ENCODE measurements at places on chromosomes 7 and 10. TPM values are rescaled to one million over a fixed set of nuclear protein-coding genes. Genes with fewer than 3 reads are reported as not detected.

The SUGCT gene
- total RNA-seq = 4.4 TPM

The LRRC4 gene
- total RNA-seq = not detected

DNA sequence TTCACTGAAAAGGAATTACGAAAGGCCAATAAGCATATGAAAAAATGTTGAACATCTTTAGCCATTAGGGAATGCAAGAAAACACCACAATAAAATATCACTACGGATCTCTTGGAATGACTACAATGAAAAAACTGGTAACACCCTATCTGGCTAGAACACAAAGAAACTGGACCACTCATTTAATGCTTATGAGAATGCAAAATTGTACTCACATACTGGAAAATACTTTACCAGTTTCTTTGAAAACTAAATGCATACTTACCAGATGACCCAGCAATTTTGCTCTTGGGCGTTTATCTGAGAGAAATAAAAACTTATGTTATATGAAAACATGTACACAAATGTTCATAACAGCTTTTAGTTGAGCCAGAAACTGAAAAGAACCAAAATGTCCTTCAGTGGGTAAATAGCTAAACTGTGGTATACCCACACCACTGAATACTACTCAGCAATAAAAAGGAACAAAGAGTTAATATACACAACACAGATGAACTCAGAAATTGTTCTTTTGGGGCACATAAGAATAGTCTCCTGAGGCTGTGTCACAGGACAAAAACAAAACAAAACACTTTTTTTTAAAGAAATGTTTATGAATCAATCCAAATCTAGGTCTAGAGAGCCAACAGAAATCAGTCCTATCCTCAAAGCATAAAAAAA is 23.5 kb downstream of the CNOT4 start:
- no peak overlapping the region for H3K27ac ChIP-seq
- no peak overlapping the region for H3K4me3 ChIP-seq
- no peaks in the 10 kb centered on the region for H3K27me3 ChIP-seq
- no peak for DNase-seq

GRCh38 chr7:94620703-94621118 is 35.2 kb downstream of the SGCE start:
- no peak overlapping the region for H3K27ac ChIP-seq
- H3K36me3 ChIP-seq = no peaks in the 10 kb centered on the region
- no peak for DNase-seq
- H3K27me3 ChIP-seq = no peaks in the 10 kb centered on the region
- no peaks in the 10 kb centered on the region for H3K4me1 ChIP-seq
- H3K4me3 ChIP-seq = no peak overlapping the region

GRCh38 chr10:50260791-50261281 is 9.5 kb upstream of the ASAH2 start:
- no peaks in the 10 kb centered on the region for H3K4me1 ChIP-seq
- H3K27me3 ChIP-seq = no peaks in the 10 kb centered on the region
- H3K27ac ChIP-seq = no peak overlapping the region
- H3K36me3 ChIP-seq = no peaks in the 10 kb centered on the region
- H3K4me3 ChIP-seq = no peak overlapping the region
- no peak for DNase-seq

DNA sequence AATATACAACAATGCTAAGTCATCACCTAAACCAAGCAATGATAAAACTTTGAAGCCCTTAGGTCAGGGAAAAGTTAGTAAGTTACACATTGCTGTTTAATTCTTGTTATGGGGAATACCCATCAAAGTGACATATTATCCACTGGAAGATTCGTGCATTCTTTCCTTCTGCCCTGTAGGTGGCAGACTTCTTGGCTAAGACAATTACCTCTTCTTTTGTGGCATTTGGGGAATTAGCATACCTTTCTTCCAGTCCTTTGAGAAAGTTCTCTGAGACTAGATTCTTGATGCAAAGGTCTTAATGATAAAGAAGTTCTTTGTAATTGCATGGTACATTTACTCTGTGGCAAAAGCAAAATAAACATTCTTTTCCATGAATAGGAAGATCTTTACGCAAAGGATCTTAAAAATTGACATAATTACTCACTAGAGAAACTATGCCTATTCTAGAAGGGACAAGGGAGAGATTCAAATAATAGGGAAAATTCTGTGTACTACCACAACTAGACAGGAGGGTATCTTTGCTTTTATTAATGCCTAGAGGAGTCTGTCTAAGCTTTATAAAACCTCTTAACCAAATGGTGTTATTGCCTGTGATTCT is 395.9 kb downstream of the GRM8 start:
- no peaks in the 10 kb centered on the region for H3K36me3 ChIP-seq
- DNase-seq = no peak
- no peaks in the 10 kb centered on the region for H3K4me1 ChIP-seq
- no peak overlapping the region for H3K27ac ChIP-seq

DNA sequence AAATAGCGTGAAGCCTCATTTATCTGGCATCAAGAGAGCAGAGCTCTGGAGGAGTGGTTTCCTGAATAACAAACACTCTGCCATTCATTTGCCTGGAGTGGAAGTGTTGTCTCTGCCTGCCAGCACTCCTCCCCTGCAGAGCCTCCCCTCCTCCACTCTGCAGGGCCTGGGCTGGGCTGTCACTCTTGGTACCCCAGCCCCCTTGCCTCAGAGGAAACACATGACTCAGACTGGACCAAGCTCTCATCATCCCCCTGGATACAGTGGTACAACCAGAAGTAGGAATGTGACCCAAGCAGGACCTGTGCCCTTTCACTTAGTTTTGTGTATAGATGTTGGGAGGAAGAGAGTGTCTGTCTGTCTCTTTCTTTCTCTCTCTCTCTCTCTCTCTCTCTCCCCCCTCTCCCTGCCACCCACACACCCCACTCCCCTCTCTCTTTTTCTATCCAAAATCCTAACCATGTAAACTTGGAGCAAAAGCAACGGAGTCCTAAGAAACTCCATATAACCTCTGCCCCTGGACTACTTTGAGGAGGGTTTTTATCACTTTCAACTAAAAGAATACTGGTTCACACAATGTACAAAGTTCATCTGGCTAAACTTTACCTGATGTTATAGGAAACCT is 43.9 kb downstream of the DOCK4 start:
- no peak for DNase-seq
- H3K36me3 ChIP-seq = no peaks in the 10 kb centered on the region
- H3K4me1 ChIP-seq = no peaks in the 10 kb centered on the region

GRCh38 chr10:86291616-86292340 is 74.8 kb downstream of the GRID1 start:
- DNase-seq = no peak
- no peaks in the 10 kb centered on the region for H3K36me3 ChIP-seq
- no peak overlapping the region for H3K4me3 ChIP-seq
- no peaks in the 10 kb centered on the region for H3K27me3 ChIP-seq
- no peak overlapping the region for H3K27ac ChIP-seq
- no peaks in the 10 kb centered on the region for H3K4me1 ChIP-seq

DNA sequence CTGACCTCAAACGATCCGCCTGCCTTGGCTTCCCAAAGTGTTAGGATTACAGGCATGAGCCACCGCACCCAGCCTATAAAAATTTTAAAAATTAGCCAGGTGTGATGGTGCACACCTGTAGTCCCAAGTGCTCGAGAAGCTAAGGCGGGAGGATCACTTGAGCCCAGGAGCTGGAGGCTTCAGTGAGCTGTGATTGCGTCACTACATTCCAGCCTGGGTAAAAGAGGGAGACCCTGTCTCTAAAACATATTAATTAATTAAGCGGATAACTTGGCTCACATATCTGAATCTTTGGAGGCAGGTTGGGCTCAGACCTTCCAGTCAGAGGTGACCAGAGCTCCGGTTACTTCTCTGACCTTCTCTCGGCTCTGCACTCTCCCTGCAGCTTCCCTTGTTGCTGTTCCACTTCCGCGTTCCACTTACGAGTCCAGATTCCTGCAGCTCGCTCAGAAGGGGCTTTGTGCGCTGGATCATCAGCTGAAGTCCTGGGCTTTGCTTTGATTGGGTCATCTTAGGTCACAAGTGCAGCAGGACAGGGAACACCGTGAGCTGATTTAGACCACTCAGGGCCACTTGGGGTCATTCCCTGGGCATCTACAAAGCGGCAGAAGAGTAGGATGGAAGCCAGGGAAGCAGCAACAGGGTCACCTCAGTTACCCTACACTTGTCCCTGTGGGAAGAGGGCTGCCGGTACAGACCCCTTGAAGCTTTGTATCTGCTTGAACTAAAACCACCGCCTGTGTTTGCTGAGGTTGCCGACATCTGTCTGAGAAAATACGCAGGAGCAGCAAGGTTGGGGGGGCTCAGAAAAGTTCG is 2.0 kb upstream of the ARPC1B start:
- peaks cover 25% of the 10 kb centered on the region for H3K4me1 ChIP-seq
- DNase-seq = no peak
- H3K4me3 ChIP-seq = no peak overlapping the region
- no peaks in the 10 kb centered on the region for H3K27me3 ChIP-seq
- peaks cover 7% of the 10 kb centered on the region for H3K36me3 ChIP-seq

GRCh38 chr7:137209151-137209817 is 134.2 kb downstream of the PTN start:
- H3K36me3 ChIP-seq = no peaks in the 10 kb centered on the region
- no peak overlapping the region for H3K4me3 ChIP-seq
- no peak for DNase-seq
- no peak overlapping the region for H3K27ac ChIP-seq

DNA sequence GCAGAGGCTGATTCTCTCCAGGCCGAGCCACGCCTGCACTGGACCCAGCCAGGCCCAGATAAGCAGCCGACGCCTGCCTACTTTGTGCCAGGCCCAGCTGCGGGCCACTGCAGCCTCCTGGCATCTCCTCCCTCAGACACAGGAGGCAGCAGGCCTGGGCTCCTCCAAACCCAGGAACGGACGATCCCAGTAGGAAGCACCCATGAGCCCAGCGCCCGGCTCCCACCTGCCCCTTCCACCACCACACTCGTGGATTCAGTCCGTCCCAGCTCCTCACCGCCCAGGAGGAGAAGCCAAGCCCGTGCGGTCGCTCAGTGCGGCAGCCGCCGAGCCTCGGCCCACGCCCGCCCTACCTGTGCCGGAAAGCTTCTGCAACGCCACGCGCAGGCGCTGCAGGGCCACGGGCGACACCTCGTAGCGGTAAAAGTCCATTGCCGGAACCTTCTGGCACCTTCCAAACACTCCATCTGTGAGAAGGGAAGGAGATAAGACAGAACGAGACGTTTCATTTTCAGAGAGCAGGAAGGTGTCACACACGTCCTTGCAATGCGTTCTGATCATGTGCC is 271.1 kb downstream of the PTPRN2 start:
- DNase-seq = no peak
- H3K27me3 ChIP-seq = no peaks in the 10 kb centered on the region
- no peak overlapping the region for H3K27ac ChIP-seq
- H3K4me1 ChIP-seq = no peaks in the 10 kb centered on the region

DNA sequence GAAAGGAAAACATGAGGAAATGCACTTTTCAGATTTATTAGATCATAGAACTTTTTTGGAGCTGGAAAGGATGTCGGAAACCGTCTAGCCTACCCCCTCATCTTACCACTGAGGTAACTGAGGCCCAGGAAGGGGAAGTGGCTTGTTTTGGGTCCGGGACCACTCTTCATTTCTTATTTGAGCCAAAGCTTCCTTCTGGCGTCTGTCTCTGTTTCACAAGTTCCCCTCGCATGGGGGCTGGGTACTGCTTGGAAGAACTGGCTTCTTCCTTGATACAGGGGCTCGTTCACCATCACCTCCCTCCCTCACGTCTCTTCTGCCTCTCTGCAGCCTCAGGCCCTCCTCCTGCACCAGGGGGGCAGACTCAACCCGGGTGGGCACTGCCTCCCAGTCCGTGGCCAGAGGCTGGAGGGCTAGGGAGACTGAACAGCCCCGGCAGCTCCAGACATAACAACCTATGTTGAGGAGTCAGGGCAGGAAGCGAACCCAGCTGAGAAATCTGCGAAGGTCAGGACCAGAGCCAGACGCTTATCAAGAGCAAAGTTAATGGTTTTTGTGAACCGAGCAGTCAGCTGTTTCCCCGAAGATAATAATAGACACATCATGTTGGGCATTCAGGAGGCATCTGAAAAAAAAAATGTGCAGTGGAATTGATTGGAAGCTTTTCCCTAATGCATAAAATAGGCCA is 12.9 kb downstream of the HTRA1 start:
- no peaks in the 10 kb centered on the region for H3K36me3 ChIP-seq
- no peak overlapping the region for H3K4me3 ChIP-seq
- no peak for DNase-seq
- H3K4me1 ChIP-seq = no peaks in the 10 kb centered on the region
- H3K27ac ChIP-seq = no peak overlapping the region

- no peaks in the 10 kb centered on the region for H3K36me3 ChIP-seq
- no peak within 1 kb of the TSS for H3K4me3 ChIP-seq
- no peak within 1 kb of the TSS for H3K27ac ChIP-seq
- peaks cover 44% of the 10 kb centered on the region for H3K27me3 ChIP-seq
- peaks cover 11% of the 10 kb centered on the region for H3K4me1 ChIP-seq
Observed at GRCh38 chr10:11017570-11018431, at the start of gene CELF2. Gene CELF2, plus strand, starts transcription at chr10:11017872. Its CDS starts 218 bp downstream, at chr10:11018090.

DNA sequence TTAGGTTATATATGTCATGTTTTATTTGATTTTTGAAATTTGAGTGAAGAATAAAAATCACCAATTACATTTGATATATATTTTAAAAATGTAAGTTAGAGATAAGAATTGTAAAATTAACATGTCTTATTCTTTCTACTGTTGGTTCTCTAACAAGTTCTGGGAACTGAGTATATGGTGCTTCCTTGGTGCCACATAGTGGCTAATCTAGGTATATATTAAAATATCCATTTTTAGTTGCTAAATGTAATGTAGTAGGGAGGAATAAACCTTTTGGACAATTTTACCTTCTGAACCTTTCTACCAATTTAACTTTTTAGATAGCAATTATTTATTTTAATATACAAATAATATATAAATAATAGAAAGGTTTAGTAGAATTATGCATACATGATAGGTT is 17.5 kb downstream of the CFAP69 start:
- no peaks in the 10 kb centered on the region for H3K36me3 ChIP-seq
- no peaks in the 10 kb centered on the region for H3K4me1 ChIP-seq
- no peaks in the 10 kb centered on the region for H3K27me3 ChIP-seq
- no peak for DNase-seq

- H3K4me3 ChIP-seq = no peak overlapping the region
- H3K27me3 ChIP-seq = no peaks in the 10 kb centered on the region
- H3K4me1 ChIP-seq = no peaks in the 10 kb centered on the region
- DNase-seq = no peak
- no peak overlapping the region for H3K27ac ChIP-seq
Observed at GRCh38 chr10:60869652-60870415, 74.2 kb downstream of the RHOBTB1 start.

DNA sequence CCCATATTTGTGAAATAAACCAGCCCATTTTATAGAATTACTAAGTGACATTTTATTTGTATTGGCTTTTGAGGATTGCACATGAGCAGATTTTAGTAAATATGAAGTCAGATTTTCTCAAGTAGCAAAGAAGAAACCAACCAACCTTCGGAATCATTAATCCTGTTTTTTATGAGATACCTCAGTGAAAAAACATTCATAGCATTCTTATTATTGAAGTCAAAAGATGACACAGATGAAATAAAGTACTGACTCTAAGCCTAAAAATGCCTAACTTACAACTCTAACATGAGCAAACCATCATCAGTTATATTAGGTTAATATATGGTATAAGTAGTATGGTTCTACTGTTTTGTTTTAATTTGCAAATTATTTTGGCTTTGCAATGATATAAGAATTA is 59.9 kb upstream of the AGBL3 start:
- no peak for DNase-seq
- H3K4me3 ChIP-seq = no peak overlapping the region
- no peak overlapping the region for H3K27ac ChIP-seq
- H3K4me1 ChIP-seq = no peaks in the 10 kb centered on the region
- H3K27me3 ChIP-seq = no peaks in the 10 kb centered on the region
- no peaks in the 10 kb centered on the region for H3K36me3 ChIP-seq
